T1000 (cell line): ENCODE measurements at places on chromosomes 5 and 9.

GRCh38 chr5:113663879-113664541, 150.5 kb downstream of the YTHDC2 start:
- no peak for DNase-seq

- peak; percentile 12 for DNase-seq
Observed at GRCh38 chr5:143506836-143507552, 103.5 kb upstream of the NR3C1 start.

DNA sequence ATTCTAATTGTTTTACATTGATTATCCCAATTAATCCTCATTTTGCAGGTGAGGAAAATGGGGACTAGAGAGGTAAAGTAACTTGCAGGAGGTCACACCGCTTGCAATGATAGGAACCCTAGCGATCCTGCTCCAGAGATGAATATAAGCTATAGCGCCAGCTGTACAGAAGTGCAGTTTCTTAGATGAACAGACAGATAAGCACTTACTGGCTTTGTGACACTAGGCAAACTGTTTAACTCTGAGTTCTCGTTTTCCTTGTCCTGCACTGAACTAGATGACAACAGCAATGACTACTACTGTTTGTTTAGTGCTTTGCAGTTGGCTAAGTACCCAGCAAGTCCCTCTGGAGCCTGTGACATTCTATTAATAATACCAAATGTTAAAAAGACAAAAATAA, 11.1 kb downstream of the LHX6 start:
- no peak for DNase-seq

- no peak for DNase-seq
Observed at GRCh38 chr9:129301941-129302340, 123.9 kb upstream of the IER5L start.

- no peak for DNase-seq
Observed at GRCh38 chr5:91072881-91073280, 310.2 kb downstream of the ARRDC3 start.

- no peak for DNase-seq
Observed at GRCh38 chr5:61641748-61642565, 309.9 kb downstream of the ZSWIM6 start.

- DNase-seq: no peak
Observed at GRCh38 chr9:93815677-93816076, 139.5 kb downstream of the BARX1 start.

DNA sequence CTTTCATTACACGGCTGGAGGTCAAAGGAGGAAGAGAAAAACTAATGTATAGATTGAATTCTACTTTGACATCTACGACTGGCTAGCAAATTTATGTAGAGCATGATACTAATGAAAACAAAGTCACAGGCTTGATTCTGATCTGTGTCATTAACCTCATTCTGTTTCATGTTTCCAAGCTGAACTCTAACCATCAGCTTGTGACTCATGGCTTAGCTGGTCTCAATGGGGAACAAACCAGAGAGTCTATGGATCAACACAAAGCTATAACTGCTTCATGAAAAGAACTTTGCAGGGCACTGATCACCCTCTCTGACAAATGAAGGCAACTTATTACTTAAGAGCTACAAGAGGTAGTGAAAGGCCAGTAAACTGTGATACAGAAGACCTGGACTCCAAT, 23.6 kb upstream of the PDE4D start:
- no peak for DNase-seq

- no peak for DNase-seq
Observed at GRCh38 chr5:96615223-96615622, 47.0 kb upstream of the CAST start.

DNA sequence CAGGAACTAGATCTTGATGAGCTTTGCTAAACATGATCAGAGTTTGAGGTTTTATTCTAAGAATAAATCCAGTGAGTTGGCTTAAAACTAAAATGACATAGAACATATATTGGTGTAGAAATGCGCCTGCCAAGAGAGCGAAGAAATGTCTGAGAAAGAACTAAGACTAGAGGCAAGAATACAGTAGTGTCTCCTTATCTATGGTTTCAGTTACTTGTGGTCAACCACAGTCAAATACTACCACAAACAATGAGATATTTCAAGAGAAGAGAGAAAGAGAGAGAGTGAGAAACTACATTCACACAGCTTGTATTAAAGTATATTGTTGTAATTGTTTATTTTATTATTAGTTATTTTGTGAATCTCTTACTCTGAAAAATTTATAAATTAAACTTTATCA, 254.4 kb upstream of the CDH10 start:
- no peak for DNase-seq

DNA sequence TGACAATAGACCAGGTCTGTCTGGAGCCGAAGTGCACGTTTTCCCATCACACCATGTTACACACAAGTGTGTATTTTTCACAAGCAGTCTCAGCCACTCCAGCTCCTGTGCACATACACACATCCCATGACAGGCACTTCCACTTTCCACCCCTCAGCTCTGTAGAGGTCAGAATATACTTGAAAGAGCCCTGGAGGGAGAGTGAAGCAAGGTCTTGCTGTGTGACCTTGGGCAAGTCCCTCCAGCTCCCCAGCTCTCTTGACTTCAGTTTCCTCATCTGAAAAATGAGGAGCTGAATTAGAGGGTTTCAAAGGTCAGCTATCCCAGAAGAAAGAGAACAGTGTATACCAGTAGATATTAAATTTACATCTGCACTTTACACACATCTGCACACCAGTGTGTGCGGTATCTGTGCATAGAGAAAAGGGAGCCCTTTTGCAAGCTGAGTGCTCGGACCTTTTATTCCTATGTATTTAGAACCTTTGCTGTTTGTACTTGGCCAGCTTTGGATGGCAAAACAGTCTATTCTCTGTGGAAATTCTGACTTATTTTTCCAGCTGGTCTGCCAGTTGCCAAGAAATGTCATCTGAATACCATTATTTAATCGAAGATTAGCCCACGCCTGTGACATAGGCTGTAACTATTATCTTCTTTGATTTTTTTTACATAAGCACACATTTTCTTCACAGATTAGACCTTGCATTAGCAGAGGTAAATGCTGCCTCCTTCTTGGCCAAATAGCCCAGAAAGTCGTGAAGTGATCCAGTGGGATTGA, 528.0 kb downstream of the BNC2 start:
- no peak for DNase-seq

DNA sequence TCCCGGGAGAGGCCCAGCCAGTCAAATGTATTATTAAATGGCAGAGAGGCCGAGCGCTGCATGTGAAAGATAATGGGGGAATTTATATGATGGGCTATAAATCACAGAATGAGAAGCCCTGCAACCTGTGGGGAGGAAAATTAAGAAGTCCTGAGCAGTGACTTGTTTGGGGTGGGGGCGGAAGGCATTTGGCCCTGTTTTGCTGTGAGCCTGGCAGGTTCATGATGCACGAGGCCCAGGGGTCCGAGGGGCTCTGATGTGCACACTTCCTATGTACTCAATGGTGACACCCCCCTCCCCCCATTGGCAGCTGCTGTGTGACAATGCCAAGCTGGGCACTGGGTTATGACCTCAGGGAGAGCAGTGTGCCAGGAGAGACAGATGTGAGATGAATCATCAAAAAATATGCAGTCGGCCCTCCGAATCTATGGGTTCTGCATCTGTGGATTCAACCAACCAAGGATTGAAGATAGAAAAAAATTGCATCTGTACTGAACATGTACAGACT, 13.7 kb upstream of the DAB2IP start:
- no peak for DNase-seq

DNA sequence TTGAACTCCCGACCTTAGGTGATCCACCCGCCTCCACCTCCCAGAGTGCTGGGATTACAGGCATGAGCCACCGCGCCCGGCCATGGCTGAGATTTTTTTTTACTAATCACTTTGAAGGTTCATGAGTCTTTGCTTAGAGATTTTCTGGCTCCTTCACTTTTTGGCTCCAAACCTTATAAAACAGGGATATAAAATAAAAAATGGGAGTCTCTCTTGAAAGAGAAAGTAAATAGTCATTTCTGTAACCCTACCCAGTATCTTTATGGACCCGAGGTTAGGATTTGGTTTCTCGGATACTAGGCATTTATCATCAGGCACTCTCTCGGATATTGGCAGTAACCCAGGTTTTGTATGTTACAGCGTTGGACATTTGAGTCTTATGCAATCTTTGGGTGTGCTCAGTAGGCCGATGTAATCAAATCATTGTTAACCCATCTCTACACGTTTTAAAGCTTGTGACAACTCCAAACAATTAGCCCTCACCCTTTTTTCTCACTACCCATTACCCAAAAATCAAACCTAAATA, 25.3 kb downstream of the STXBP1 start:
- no peak for DNase-seq
